ENCODE measurements at places on chromosomes 7 and 10.

GRCh38 chr10:87707254-87707653, 47.6 kb downstream of the PAPSS2 start:
- no peak for DNase-seq

- DNase-seq: no peak
Measured at GRCh38 chr7:10483671-10484070, 490.0 kb upstream of the PHF14 start.

DNA sequence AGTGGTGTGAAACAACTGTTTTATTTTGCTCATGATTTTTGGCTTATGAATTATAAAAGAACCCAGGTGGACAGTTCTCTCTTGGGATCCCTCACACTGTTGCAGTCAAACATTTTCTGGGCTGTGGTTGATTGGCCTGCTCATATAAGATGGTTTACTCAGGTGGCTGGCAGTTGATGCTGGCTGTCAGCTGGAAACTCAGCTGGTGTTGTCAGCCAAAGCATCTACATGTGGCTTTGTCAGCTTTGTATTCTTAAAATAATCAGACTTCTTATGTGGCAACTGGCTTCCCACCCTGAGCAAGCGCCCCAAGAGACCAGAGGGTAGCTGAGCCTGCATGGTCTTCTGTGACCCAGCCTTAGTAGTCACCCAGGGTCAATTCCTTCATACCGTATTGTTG, 534.7 kb downstream of the NRG3 start:
- no peak for DNase-seq

DNA sequence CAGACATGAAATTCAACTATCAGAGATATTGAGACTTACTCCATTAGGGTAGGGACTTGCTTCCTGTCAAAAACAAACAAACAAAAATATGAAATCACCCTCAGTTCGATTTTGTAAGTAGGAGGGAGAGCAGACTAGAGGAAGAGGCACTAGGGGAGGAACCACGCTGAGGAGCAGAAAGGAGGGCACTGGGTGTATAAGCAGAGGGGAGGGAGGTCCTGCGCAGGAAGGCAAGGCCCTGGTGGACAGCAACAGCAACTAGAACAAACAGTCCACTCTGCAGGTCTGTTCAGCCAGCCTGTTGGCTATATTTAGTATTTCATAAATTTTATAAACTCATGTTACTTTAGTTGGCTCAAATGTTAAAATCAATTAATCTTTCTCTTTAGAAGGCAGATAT, 937.1 kb upstream of the C7orf33 start:
- no peak for DNase-seq

- no peak for DNase-seq
Measured at GRCh38 chr7:101575721-101576120, 53.4 kb downstream of the MYL10 start.

GRCh38 chr10:103757531-103758293, 97.7 kb downstream of the SH3PXD2A start:
- DNase-seq: peak; percentile 24

- DNase-seq: no peak
Measured at GRCh38 chr7:71782051-71782450, 630.1 kb downstream of the CALN1 start.

- DNase-seq: no peak
Measured at GRCh38 chr7:117067340-117067739, 114.0 kb downstream of the ST7 start.

DNA sequence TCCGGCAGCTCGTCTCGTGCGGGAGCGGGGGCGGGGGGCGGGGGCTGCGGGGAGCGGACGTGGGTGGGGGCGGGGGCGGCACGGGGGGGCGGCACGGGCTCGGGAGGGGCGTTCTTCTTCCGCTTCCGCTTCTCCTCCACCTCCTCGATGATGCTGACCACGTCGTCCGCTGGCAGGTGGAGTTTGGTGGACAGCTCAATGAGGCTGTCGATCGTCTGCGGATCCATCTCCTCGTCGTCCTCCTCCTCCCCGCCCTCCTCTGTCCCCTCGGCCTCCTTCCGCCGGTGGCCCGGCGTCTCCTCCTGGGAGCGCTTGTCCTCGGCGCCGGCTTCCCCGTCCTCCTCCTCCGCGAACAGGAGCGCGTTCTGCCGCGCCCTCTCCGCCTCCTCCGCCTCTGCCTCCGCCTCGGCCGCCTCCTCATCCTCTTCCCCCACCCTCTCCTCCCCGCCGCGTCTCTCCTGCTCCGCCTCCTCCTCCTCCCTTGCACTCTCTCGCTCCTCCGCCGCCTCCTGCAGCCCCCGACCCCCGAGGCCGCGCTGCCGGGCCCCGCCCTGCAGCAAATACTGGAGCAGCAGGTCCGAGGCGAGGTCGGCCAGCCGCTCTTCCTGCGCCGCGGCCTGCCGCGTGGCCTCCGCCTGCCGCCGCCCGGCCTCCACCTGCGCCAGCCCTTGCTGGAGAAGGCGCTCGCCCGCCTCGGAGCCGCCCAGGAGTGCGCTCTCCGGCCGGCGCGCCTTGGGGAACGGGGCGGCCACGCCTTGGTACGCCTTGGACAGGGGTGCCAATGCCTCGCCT, 1.9 kb downstream of the VGF start:
- peak; percentile 39 for DNase-seq

DNA sequence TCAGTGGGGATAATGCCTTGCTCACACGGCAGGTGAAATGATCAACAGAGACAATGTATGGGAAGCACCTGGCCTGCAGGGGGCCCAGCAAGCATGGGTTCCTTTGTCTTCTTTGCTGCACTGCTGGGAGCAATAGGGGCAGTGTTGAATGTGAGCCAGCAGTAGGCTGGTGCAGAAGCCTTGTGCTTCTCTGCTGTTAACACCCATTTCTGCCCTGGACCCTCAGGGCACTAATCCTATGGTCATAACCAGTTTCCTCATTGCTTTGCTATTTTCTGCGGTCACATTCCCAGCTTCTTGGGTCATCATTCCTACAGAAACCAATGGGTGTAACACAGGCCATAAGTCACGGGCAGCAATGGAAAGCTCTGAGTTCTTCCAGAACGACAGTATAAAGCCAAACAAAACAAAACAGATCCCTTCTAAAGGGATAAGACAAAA, 10.9 kb upstream of the LGI1 start:
- no peak for DNase-seq

- no peak for DNase-seq
Measured at GRCh38 chr7:74671602-74672001, 14.1 kb downstream of the GTF2I start.

GRCh38 chr7:133545618-133546017, 292.7 kb downstream of the EXOC4 start:
- no peak for DNase-seq

GRCh38 chr10:29205787-29206186, 83.1 kb upstream of the LYZL1 start:
- DNase-seq: no peak

All from NCI-H524 (cell line).